WTC11 (cell line): ENCODE measurements at places on chromosomes 6 and 20. TPM values are rescaled to one million over a fixed set of nuclear protein-coding genes. Genes with fewer than 3 reads are reported as not detected.

- peak; percentile 79 for DNase-seq
Measured at GRCh38 chr6:32868257-32868788, 14.3 kb downstream of the PSMB9 start.

DNA sequence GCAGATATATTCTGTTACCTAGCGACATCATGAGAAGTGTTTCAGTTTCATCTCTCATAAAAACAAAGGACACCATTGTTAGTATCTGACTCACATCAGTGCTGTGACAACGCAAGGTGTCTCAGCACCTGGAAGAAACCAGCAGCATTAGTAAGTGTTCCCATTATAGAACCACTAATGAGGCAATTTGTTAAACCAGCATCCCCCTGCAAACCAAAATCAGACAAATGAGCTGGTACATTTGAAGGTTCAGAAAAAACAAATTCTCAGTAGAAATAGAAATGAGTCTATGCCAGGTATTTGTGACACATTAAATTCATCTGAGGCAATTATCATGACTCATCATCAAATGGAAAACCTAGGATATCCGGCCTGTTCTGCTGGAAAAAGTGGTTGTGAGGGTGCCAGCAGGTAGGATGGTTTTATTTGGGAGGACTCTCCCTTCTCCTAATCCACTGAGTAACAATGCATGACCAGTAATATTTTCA is 151.7 kb downstream of the TMEM200A start:
- DNase-seq = no peak

COL19A1 gene
- total RNA-seq = not detected in 3 replicates

RIMS4 gene
- 24.8 to 27.4 TPM (median 27.3 TPM) in 3 replicates for total RNA-seq

SNPH gene
- total RNA-seq = 3.5 to 4.4 TPM (median 3.6 TPM) in 3 replicates

DNA sequence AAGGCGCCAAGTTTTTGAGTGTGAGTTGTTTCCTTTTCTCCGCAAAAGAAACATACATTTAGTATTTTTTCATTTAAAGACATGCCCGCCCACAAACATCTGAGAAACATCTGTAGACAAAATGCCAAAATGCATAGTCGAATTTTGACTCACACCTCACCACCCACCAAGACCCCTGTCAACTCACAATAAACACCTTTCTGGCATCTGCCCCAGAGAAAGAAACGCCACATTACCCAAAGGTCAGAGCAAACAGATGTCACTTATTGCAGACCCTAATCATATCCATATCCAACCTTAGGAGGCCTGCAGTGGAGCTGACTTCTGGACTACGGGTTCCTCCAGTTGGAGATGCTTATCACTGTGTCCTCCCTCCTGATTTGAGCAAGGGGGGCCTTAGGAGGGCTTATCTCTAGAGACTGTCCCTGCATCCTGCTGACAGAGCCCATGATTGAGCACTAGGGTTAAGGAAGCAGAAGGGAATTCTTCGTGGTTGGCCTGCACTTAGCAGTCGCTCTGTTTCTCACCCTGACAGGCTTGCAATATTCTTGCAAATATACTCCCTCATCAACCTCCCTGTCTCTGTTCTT is 90.5 kb upstream of the TBX18 start:
- DNase-seq = no peak

- no peak for DNase-seq
Measured at GRCh38 chr6:43522547-43523261, 5.8 kb downstream of the POLR1C start.

- DNase-seq = no peak
Measured at GRCh38 chr6:52571099-52571755, 5.6 kb downstream of the TRAM2 start.

DNA sequence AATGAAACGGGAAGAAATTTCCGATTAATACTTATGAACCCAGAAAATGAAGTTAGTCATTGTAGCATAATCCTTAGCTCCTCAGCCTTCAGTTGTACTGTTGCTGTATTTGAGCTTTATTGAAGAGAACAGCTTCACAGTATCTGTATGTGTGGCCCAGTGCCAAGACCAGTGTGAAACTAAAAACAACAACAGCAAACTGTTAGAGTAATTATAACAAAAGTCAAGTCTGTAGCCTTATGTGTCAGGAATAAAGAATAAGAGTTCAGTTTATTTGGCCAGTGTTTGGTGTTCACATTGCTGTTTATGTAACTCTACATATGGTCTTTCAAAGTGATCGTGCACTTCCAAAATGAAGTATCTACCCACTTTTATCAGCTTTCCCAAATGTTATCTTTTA is 70.9 kb downstream of the ARID1B start:
- DNase-seq = no peak

- DNase-seq = no peak
Measured at GRCh38 chr20:57223648-57224489, 42.6 kb downstream of the BMP7 start.

ARMH2 gene
- total RNA-seq = not detected in 3 replicates

SLC17A2 gene
- total RNA-seq = not detected in 3 replicates

TMEM14A gene
- 8.7 to 13.6 TPM (median 13.2 TPM) in 3 replicates for total RNA-seq

GSTA3 gene
- total RNA-seq = not detected in 3 replicates

FITM2 gene
- 2.0 to 2.5 TPM (median 2.4 TPM) in 3 replicates for total RNA-seq

DNA sequence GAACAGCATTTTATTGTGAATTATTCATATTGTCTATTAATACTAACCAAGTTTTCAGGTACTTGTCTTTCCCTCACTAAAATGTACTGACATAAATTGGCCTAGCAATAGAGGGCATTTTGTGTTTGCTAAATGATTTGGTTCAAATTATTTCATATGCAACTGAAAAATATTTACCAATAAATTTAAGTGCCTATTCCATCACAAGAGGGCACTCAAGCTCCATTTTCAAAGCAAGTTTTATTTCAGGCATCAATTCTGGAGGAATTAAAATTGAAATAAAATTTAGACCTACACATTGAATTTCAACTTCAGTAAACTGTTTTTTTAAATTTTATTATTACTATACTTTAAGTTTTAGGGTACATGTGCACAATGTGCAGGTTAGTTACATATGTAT is 114.3 kb upstream of the SYNCRIP start:
- DNase-seq = no peak

RNGTT gene
- total RNA-seq = 20.4 to 22.0 TPM (median 20.7 TPM) in 3 replicates

GRCh38 chr6:99662616-99663015 is 56.0 kb downstream of the PRDM13 start:
- no peak for DNase-seq

- DNase-seq = no peak
Measured at GRCh38 chr20:46037036-46037435, 8.0 kb downstream of the SLC12A5 start.

GRCh38 chr20:52291109-52291508 is 99.5 kb upstream of the ZFP64 start:
- no peak for DNase-seq

GRCh38 chr6:131213501-131213990 is 78.3 kb downstream of the AKAP7 start:
- no peak for DNase-seq
